B cell (primary cell): ENCODE measurements at places on chromosomes 16 and 17. TPM values are rescaled to one million over a fixed set of nuclear protein-coding genes. Genes with fewer than 3 reads are reported as not detected.
A peak's percentile ranks its signal among the peaks of the same experiment; 100 is the strongest.

- no peak for DNase-seq
These were observed 63.8 kb upstream of the CHMP6 start for GRCh38 chr17:80927791-80928216.

GRCh38 chr17:61799812-61800484 is 63.4 kb downstream of the BRIP1 start:
- no peak for DNase-seq

- DNase-seq, result no peak
These were observed 171.3 kb downstream of the ABCA8 start for GRCh38 chr17:68783861-68784260.

DNA sequence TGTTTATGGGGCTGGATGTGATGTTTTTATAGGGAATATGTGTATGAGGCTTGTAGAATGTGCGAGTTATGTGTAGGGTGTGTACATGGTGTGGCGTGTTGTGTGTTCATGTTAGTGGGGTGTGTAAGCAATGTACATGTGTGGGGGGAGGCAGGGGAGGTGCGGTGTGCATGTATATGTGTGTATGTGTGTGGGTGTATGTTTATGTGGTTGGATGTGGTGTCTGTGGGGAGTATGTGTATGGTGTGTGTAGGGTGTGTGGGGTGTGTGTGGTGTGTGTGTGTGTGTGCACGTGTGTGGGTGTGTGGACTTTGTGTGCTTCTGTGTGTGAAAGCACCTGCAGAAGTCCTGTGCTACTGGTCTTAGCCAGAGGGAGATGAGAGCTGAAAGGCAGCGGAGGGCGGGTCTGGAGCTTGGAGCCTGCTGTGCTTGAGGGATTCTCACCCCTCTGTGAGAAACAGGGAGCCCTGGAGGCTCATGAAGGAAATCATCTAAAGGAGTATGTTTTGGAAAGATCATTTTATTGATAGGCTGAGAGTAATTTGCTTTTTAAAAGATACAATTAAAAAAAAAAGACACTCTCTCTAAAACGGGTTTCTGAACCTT is 222.7 kb downstream of the HS3ST4 start:
- no peak for DNase-seq

- DNase-seq, result no peak
These were observed 8.9 kb downstream of the MPP2 start for GRCh38 chr17:43898446-43898845.

- no peak for DNase-seq
These were observed 18.9 kb downstream of the TEX2 start for GRCh38 chr17:64244165-64244564.

GRCh38 chr17:73371836-73372235 is 60.0 kb upstream of the CDC42EP4 start:
- DNase-seq, result no peak

DNA sequence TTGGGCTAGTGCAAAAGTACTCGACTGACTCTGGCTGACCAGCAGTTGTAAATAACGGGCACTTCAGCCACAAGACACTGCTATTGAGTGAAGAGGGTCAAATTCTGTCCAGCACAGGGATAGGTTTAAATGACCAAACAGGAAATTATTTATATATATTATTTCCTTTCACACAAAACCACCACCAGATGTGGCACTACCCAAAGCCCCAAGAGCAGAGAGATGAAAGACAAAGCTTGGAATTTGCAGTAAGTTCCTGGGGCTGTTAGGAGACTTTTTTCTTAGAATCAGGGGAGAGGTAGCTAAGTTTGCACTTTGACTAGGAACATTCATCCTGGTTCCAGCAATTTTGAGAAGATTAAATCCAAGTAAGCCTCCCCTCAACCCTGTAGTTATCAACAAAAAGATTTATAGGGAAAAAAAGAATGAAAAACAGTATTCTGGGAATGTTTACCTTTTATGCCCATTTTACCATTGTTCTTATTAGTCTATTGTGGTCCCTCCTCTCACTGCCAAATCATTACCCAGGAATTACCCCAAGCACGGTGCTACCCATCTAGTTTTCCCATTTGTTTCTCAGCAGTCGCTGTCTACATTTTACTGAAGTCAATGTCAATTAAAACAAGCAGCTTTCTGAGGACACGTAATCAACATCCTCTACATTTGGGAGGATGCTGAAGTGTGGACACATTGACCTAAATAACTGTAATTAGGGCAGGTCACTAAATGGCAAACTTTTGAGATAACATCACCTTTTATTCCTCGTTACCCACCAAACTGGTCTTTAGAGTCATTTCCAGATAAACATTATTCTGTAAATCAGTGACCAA is 43.5 kb downstream of the GRB7 start:
- DNase-seq, result no peak

DNA sequence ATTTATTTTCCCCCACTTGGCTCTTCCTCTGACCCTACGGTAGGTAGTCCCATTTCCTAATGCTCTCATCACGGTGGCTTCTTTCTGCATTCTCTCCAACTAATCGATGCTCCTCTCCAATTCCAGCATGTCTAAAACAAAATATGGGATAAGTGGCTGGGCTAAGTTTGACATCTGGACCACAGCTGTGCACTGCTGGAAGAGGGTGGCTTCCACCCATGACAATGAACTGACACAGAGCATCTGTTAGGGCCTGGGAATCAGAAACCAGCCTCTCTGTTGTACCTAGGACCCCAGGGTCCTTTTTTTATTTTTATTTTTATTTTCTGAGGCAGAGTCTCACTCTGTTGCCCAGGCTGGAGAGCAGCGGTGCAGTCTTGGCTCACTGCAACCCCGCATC is 29.0 kb upstream of the SLC39A11 start:
- DNase-seq, result no peak

GRCh38 chr16:11627822-11628457 is 40.3 kb upstream of the SNN start:
- DNase-seq, result no peak

- DNase-seq, result no peak
These were observed 536.9 kb downstream of the TMEM114 start for GRCh38 chr16:8053437-8053836.

GRCh38 chr17:64150237-64151015 is 20.5 kb upstream of the ERN1 start:
- no peak for DNase-seq

DNA sequence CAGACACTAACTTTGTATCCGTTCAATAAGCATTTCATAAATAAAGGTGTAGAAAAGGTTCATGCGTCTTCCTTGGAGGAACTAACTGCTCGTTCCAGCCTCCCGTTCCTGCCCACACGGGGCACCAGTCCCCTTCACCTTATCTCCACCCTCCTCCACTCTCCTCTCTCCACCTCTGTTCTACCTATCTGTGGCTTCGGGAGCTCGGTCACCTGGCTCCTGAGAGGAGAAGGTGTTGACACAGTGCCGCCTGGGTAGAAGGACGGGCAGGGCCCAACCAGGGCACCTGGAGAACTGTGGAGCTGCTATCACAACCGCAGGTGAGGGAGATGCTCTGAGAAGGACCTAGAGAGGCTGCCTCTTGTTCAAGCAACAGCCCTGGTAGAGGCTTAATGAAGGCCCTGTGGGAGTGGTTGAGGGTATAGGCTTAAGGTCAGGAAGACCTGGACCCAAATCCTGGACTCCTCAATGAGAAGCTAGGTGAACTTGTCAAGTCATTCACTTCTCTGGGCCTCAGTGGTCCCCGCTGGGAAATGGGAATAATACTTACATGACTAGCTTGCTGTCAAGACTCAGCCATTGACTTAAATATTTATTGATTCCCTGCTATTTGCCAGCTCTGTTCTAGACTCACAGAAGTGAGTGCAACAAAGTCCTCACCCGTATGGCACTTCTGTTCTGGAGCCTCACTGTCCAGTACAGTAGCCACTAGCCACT is 9.6 kb upstream of the MINK1 start:
- DNase-seq, result no peak

- no peak for DNase-seq
These were observed 61.7 kb downstream of the MARF1 start for GRCh38 chr16:15581127-15581815.

- peak; percentile 38 for DNase-seq
These were observed 71.4 kb downstream of the ABR start for GRCh38 chr17:1108478-1108764.

DNA sequence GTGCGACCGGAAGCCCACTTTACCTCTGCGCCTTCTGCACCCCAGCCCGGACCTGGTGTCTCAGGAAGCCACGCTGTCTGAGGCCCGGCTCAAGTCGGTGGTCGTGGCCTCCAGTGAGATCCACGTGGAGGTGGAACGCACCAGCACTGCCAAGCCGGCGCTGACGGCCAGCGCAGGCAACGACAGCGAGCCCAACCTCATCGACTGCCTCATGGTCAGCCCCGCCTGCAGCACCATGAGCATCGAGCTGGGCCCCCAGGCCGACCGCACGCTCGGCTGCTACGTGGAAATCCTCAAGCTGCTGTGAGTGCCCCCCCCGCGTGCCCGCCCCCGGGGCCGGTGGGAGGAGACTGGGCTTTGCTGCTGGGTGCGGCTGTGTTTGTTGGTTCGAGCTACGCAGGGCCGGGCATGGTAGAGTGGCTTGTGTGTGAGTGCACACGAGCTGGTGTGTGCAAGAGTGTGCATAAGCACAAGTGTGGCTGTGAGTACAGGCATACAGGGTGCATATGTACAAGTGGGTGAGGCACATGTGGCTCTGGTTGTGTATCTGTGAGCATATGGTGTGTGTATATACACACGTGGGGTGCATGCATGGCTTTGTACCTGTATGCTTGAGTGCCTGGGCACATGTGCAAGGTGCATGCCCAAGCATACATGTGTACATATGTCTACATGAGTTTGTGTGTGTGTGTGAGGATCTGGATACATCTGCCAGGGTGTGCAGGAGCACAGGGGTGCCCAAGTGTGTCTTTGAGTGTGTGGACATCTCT is 100.6 kb upstream of the PLCG2 start:
- DNase-seq, result no peak

DNA sequence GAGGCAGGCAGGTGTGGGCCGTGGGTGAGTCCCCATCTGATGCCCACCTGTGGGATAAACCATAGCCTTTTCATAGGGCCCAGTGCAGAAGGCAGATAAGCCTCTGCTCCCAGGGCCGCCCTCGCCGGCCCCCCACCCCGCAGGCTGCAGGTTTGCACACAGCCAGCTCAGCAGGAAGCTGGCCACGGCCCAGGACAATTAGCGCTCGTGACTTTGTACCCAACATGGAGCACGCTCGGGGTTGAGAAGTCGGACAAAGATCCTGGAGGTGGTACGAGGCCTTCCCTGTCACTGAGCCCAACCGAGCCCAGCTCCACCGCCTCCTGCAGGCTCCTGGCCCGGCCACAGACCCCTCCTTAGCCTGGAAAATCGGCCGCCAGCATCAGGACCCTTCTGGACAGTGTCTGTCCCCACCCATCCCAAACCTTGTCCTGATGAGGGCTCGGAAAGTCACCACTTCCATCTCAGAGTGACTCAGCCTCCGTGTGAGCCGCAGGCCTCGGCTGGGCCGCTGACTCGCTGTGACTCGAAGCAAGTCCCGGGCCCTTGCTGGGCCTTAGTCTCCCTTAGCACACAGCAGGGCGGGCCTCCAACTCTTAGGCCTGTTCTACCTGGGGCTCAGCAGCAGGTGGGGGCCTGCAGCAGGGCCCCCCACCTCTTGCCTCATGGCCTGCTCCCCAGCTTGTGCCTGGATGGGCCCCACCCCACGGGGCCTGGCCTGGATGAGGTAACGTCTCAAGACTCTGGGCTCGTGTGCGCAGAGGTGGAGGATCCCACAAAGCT is 22.7 kb downstream of the FAM83G start:
- no peak for DNase-seq

GRCh38 chr17:73068322-73069153 is 23.9 kb downstream of the SLC39A11 start:
- DNase-seq, result no peak

DNA sequence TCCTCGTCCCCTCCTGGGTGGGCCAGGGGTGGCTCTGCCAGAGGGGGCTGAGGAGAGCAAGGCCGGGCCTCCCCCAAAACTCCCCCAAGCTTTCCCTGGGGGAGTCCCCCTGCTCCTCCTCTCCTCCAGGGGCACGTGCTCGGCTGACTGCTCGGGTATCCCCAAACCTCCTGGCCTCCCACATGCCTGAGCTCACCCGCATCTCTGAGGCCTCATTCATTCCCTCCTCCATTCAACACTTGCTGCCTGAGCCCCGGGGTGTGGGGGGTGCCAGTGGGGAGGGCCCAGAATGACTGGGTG is 83.1 kb downstream of the RTN4RL1 start:
- DNase-seq, result no peak

Gene CXCL16
- total RNA-seq, result 19.3 and 22.0 TPM in 2 replicates

Gene PYY
- total RNA-seq, result not detected in 2 replicates

Gene TERB1
- total RNA-seq, result 0.71 TPM in 1 of 2 replicates, not detected in the other

Gene SEZ6
- not detected in 2 replicates for total RNA-seq

Gene FGF11
- 2.8 and 4.6 TPM in 2 replicates for total RNA-seq

Gene CCDC144A
- total RNA-seq, result 4.3 and 4.8 TPM in 2 replicates

Gene SPECC1
- total RNA-seq, result 6.1 and 7.4 TPM in 2 replicates
